SW480 (cell line): ENCODE measurements at places on chromosomes 11 and 22.
A peak's percentile ranks its signal among the peaks of the same experiment; 100 is the strongest.

DNA sequence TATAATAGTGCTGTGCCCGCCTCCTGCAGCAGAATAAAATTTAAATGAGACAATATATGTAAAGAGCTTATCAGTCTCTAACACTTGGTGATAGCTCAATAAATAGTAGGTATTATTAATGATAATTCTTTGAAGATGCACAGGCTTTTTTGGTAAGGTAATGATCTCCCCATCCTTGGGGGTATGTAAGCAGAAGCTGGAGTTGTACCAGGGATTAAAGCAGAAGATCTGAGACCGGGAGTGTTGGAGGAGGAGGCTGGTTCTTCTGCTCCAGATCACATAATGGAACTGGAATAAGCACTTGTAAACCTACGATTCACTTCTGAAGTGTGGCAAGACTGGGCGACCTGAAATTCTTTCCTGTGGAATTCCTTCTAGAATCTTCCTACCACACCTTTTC lies 8.4 kb downstream of the VSTM5 start:
- DNase-seq = no peak

DNA sequence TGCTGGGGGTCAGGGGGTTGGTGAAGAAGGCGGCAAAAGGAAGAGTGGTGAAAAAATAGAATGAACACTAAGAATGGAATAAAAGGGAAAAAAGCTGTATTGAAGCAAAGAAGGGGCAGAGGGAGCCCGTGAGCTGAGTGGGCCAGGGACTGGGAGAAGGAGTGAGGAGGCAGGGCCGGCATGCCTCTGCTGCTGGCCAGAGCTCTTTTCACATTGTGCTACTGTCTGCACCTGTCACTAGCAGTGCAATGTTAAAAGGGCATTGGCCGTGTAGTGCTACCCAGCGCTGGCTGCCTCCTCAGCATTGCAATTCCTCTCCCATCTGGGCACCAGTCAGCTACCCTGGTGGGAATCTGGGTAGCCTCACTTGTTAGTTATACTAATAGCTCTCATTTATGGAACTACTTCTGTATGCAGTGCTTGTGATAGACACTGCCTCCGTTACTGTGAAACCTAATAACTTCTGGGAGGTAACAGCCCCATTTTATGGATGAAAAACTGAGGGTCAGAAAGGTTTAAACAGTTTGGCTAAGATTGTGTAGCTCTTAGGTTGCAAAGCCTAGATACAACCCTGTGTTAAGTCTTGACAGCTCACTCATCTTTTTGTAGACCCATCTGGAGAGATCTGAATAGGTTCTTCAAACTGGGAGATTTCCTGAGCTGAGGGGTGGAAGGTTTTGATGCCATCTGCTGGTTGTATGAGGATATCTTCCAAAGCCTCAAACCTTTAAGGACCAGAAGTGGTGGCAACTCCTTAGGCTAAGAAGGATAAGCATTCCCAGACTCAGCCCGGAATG lies 8.5 kb downstream of the YPEL4 start:
- peak; percentile 69 for DNase-seq

GRCh38 chr22:36330655-36331305 lies 57.0 kb downstream of the MYH9 start:
- no peak for DNase-seq

- DNase-seq = no peak
These were observed 14.9 kb downstream of the HEPHL1 start for GRCh38 chr11:94036096-94036495.

GRCh38 chr22:38602166-38602565 lies 32.2 kb upstream of the DMC1 start:
- no peak for DNase-seq

DNA sequence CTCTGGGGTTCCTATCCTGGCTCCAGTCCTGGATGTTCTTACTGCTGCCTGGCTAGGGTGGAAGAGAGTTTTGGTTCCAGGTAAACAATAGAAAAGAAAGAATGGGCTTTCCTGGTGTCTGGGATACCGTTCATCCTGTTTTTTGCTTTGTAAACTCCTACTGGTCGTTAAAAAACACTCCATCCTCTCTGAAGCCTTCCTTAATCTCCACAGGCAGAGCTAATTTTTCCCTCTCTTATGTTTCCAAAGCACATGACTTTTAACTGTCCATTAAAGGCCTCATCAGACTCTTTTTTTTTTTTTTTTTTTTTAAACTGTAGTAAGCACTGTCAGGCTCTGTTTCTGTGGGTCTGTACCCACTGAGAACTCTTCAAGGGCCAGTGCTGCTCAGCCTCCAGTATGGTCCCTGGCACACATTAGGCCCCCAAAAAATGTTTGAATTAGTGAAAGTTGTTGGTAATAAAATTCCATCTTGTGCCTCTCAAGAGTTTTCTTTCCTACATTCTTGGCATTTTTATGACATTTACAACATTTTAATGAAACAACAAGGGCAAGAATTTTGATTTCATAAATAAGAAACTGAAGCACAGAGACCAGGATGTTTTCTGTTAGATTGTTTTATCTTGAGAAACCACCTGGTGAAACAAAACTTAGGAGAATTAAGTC lies 104.2 kb downstream of the TEAD1 start:
- no peak for DNase-seq

DNA sequence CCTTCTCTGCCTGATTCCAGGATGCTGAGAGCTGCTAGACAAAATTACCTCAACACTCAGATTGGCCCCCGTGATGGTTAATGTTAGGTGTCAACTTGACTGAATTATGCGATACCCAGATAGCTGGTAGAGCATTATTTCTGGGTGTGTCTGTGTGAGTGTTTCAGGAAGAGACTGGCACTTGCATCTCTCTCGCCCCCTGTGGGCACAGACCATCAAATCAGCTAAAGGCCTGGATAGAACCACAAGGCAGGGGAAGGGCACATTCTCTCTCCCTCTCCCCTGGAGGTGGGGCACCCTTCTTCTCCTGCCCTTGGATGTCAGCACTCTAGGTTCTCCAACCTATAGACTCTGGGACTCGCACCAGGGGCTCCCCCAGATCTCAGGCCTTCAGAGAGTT lies 79.7 kb downstream of the KIRREL3 start:
- no peak for DNase-seq

GRCh38 chr11:12110714-12111548 lies 541 bp downstream of the MICAL2 start:
- no peak for DNase-seq

GRCh38 chr11:133821776-133822175 lies 23.5 kb downstream of the SPATA19 start:
- peak; percentile 53 for DNase-seq

GRCh38 chr11:117385906-117386305 lies 58.3 kb downstream of the CEP164 start:
- DNase-seq = no peak

GRCh38 chr11:16799221-16799620 lies 60.8 kb downstream of the C11orf58 start:
- no peak for DNase-seq

- no peak for DNase-seq
These were observed 17.8 kb upstream of the KCNJ11 start for GRCh38 chr11:17406082-17406817.

GRCh38 chr11:64219354-64219684 lies 6.7 kb downstream of the TRPT1 start:
- no peak for DNase-seq

- DNase-seq = no peak
These were observed 100.8 kb downstream of the TRAF6 start for GRCh38 chr11:36409152-36409816.

GRCh38 chr11:65502555-65503367 lies 3.9 kb downstream of the MALAT1 start:
- peak; percentile 62 for DNase-seq

DNA sequence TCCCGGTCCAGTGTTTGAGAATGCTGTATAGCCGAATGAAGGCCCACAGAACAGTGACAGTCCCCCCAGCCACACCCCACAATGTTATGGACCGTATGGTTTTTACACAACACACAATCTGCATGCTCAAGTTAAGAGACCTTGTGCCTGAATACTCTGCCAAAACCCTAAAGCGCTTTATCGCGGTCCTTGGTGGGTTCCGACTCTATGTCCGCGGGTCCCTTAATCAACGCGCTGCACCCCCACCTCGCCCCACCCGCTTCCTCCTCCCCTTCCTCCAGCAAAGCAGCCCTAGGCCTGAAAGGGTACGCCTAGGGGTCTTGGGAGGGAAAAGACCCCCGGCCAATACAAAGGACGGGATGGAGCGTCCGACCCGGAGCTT lies 442 bp downstream of the COPB1 start:
- peak; percentile 29 for DNase-seq

- DNase-seq = peak; percentile 73
These were observed 4.1 kb upstream of the MRPL48 start for GRCh38 chr11:73783483-73784020.

GRCh38 chr11:20451568-20451967 lies 64.1 kb downstream of the PRMT3 start:
- no peak for DNase-seq
